ENCODE measurements at places on chromosomes 7 and 10.

DNA sequence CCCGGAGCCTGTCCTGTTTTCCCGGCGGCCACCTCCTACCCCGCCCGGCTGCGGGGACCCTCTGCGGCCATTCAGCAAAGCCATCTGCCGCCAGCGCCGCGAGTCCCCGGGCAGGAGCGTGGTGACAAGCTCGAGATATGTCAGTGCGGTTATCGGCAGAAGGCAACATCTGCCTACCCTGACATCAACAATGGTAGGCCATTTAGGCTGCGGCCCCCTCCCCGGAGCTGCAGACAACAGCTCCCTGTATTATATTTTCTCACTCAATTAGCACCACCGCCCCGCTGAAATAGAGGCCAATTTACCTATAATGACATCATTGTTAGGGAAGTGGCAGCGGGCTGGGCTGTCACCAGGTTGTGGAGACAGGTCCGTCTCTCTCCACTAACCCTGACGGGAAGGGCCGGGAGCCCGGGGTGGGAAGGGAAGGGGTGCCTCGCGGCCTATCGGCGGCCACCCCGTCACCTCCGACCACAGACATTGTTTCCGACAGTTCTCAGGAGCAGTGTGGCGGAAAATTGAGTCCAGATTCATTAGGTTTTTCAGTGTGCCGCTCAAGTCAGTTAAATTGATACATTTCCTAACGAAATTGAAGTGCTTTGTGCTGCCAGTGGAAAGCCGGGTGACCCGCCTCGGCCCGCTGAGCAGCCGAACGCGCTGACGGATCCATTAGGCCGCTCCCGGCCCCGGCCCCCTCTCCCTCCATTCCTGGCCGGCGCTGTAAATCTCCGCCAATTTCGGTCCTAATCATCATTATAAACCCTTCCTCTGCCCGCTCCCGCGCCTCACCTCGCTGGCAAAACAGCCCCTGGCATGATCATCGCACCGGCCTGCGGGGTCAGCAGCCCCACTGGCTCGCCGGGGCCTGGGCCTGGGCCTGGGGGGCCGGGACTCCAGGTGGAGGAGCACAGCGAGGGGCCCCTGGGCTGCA lies 43.0 kb downstream of the UNCX start:
- no peak for DNase-seq

- DNase-seq = no peak
These were observed 526 bp downstream of the GIMAP1 start for GRCh38 chr7:150716939-150717338.

- DNase-seq = no peak
These were observed 44.5 kb upstream of the COMTD1 start for GRCh38 chr10:75280236-75280635.

DNA sequence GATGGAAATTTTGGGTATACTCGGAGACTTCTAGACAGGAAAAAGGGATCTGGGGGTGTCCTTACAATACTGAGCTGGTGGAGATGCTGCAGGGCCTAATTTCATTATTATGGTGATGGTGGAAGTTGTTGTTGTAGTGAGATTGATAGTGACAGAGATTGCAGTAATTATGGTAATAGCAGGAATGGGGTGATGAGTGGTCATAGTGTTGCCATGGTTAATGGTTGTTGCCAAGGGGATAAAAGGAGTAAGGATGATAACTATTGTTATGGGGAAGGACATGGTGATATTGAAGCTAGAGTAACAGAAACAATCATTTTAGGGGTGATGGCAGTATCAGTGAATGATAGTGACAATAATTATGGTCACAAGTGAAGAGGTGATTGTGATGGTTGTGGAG lies 27.1 kb upstream of the LBX1 start:
- DNase-seq = no peak

- DNase-seq = no peak
These were observed 625.5 kb upstream of the GALNT17 start for GRCh38 chr7:70506434-70506833.

- no peak for DNase-seq
These were observed 123.9 kb downstream of the LRRC4 start for GRCh38 chr7:127907110-127908040.

GRCh38 chr10:96341219-96342182 lies 17.3 kb downstream of the OPALIN start:
- DNase-seq = no peak

DNA sequence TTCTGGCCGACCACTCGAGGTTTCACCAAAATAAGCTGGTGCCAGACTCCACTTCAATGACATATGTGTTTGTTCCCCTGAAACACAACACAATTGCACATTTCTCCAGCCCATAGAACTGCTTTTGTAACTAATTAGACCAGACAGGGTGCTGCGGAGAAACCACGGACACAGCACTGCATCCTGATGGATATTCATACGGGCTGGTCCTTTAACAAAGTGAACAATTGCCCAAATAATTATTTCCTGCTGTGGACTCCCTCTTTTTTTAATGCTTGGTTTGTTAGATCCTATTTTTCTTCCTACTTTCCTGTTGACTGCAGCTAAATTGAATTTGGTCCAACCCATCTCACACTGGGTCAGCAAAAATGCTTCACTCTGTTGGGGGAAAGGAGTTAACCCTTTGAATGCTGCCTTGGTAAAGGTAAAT lies 198.6 kb upstream of the BMPER start:
- no peak for DNase-seq

DNA sequence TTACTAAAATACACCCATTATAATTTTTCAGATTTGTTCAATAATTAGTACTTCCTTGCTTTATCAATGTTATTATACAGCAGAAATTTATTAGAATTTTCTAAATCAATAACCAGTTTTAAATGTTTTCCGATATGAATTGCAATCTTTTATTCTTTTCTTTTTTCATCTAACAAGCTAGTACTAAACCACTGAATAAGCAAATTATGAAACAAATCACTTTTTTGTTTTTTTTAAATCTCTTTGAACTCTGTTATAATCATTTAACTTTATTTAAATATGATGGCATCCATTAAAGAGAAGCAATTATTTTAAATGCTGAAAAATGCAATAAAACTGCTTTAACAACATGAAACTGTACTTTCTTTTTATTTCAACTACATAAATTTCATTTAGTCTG lies 59.7 kb downstream of the HYCC1 start:
- DNase-seq = no peak

DNA sequence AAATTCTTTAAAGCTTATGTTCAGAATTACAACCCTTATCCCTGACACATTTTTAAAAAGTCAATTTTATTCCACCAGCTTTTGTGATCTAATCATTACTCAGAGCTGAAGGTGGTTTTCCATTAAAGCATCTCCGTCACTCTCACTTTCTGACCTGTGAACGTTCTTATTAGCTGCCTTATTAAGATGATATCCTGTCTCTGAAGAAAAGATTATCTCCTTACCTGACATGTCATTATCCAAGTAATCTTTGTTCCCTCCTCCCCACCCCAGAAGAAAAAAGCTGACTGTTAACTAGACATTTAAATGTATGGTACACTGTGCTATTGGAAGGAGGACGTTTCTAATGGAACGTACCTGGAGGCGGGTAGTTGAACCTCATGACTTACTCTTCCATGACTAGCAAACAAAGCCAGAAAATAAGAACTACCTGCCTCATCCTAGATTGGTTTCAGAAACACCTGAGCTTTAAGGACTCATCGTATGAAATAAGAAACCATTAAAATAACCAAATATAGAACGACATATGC lies 708.7 kb downstream of the PARD3 start:
- no peak for DNase-seq

- no peak for DNase-seq
These were observed 45.6 kb upstream of the SCIN start for GRCh38 chr7:12524794-12525386.

- no peak for DNase-seq
These were observed 2.5 kb upstream of the LFNG start for GRCh38 chr7:2517026-2517425.

DNA sequence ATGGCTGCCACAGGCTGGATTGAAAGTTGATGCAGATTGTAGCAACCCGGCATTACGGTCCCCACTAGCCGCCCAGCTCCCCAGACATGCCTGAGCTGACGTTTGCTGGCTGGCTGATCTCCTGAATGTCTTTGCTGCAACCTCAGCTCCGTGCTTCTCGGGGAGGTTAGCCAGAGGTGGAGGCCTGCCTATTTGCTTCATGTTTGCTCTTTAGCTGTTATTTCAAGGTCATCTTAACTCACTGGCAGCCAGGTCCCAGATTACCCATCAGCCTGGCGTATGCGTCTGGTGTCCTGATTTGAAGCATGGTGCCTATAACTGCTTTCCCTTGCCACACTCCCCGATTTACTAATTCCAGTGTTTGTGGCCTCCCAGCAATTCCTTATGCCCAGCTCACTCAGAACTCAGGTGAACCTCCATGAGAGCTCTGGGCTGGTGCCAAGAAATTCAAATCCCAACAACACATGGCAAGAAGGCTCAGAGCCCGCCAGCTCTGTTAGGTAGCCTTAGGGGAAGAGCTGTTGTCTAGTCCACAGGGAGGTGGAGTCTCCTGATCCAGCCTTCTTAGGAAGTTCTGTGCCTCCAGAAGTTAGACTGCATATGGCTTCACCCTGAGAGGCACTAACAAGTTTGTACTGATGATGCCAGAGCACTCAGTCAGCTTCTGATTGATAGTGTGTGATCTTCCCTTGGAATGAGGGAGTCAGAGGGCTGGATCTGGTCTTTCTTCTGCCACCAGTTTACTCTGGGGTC lies 69.7 kb upstream of the EXOC4 start:
- no peak for DNase-seq

DNA sequence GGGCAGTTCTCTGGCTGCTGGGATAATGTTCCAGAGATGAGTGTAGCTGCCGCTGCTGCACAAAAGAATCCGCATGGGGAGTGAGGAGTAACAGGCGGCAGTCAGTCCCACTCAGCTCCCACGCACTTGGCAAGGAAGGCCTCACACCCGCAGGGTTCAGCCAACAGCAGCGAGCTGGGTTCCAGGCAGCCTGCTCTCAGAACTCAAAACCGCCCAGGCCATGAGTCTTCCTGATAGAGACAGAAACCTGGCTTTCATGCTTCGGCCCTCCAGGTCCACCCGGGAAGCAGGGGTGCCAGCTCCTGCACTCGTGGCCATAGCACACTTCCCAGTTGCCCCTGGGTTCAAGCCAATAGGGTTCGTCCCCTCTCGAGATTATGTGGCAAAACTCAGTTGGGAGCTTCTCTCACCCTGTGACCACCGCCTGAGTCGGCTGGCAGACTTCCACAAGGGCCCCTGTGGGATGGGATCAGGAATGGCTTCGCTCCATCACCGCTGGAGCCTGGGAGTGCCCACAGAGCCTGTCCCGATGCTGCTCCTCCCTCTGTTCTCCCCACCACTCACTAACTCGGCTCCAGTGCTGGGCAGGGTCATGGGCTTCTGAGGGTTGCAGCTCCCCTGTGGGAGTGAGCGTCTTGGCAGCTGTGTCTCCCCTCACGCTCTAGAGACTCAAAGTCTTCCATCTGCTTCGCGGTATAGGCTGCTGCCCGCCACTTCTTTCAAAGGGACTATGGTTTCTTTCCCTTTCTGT lies 20.6 kb downstream of the CLRN3 start:
- DNase-seq = no peak

DNA sequence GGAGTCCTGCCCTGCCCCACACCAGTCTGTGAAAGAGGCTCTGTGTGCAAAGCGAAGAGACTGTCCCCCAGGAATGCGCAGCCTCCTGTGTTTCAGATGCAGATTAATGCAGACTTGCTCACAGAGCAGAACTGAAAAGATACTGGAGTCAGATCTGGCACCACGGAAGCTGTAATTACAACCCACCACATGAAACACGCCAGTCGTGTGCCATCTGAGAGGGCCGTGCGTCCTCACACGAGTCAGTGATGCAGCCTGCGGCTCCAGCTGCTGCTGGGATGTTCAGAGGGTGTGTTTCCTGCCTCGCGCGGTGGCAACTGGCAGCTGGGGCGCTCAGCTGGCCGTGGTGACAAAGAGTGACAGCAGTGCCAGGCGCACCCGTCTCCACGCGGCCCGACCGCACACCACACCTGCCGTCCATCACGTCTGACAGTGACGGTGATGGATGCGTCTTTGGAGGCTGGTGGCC lies 50.0 kb downstream of the NKX6-2 start:
- DNase-seq = no peak

DNA sequence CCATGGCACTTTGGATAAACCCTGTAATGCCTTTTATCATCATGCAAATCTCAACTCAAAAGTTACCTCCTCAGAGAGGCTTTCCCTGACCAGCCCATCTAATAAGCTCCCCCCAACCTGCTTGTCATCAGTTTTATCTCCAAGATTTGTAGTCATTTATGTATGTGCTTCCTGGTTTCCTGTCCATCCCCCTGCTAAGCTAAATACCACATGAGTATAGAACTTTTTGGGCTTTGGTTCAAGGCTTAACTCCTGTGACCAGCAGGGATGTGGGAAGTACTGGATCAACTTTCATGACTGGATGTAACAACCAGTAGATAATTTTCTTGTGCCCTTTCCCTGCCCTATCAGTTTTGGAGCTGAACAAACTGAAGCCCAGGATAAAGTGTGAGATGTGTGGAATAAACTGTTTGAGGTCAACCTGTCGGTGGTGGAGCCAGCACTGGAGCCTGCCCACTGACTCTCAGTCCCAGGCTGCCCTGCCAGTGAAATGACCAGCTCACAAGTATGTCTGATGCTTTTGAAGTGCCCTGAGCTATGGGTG lies 148.6 kb downstream of the CYP26A1 start:
- no peak for DNase-seq

DNA sequence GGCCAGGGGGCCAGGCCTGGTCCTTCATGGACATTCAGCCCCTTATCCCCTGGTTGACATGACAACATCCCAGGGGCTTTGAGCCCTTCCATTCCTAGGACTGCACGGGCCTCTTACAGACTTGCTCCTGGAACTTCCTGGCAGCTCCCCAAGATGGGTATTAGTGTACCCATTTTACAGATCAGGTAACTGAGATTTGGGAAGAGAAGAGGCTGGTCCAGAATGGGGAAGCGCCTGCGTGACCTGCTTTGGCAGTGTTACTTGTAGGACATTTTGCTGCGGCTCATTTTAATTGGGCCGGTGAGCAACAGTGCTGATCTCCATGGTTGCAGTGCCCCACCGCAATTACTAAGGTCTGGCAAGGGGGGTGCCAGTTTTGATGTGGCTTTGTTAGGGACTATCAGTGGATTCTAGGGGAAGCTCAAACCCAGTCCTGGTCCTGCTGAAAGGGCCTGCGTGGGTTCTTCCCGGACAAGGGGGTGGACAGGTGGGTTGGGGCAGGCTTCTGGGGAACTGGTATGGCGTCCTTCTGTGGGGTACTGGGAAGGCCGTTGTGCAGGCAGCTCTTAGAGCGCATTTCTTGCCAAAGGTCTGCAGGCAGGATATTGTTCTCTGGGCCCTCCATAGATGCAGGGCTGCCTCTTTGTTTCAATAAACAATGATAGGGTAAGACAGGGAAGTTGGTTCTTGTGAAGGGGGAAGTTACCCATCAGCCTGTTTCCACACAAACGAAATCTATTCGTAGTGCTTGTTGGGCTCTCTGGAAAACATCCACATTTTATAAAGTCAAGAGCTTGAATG lies 137.6 kb downstream of the RGS10 start:
- no peak for DNase-seq

GRCh38 chr7:83579740-83580139 lies 69.2 kb downstream of the SEMA3E start:
- DNase-seq = no peak

All from cortex of kidney (tissue), 1 donor.